Naive B cell (primary cell): ENCODE measurements at places on chromosomes 6 and 20.

DNA sequence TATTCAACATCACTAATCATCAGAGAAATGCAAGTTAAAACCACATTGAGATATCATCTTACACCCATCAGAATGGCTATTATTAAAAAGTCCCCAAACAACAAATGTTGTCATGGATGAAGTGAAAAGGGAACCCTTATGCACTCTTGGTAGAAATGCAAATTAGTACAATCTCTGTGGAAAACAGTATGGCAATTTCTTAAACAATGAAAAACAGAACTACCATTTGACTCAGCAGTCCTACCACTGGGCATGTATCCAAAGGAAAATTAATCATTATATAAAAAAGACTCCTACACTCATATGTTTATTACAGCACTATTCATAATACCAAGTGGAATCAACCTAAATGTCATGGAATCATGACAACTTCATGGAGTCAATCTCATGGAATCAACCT is 611.3 kb upstream of the GJE1 start:
- no peaks in the 10 kb centered on the region for H3K27me3 ChIP-seq
- H3K4me3 ChIP-seq = no peak overlapping the region
- H3K36me3 ChIP-seq = no peaks in the 10 kb centered on the region
- DNase-seq = no peak

GRCh38 chr6:21198032-21198640 is 395.4 kb upstream of the SOX4 start:
- no peak overlapping the region for H3K4me3 ChIP-seq
- peak overlapping the region; percentile 90 for H3K27ac ChIP-seq
- DNase-seq = no peak
- no peaks in the 10 kb centered on the region for H3K27me3 ChIP-seq

DNA sequence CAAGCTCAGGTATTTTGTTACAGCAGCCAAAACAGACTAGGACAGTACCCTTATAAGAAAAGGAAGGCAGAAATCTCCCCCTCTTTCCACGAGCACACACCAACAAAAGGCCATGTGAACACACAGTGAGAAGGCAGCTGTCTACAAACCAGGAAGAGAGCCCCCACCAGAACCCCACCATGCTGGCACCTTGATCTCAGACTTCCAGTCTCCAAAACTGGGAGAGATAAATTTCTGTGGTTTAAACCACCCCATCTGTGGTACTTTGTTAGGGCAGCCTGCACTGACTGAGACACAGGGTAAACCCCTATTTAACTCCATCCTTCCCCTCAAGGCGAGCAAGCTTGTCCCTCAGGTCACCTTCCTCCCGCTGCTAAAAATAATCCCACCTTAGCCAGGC is 475.8 kb upstream of the JARID2 start:
- no peaks in the 10 kb centered on the region for H3K36me3 ChIP-seq
- H3K27me3 ChIP-seq = no peaks in the 10 kb centered on the region
- peaks cover 27% of the 10 kb centered on the region for H3K4me1 ChIP-seq
- H3K27ac ChIP-seq = no peak overlapping the region
- no peak for DNase-seq

- no peak overlapping the region for H3K4me3 ChIP-seq
- H3K27me3 ChIP-seq = no peaks in the 10 kb centered on the region
- no peaks in the 10 kb centered on the region for H3K36me3 ChIP-seq
- H3K4me1 ChIP-seq = no peaks in the 10 kb centered on the region
- DNase-seq = no peak
- no peak overlapping the region for H3K27ac ChIP-seq
Observed at GRCh38 chr6:91075244-91075976, 488.5 kb upstream of the MAP3K7 start.

GRCh38 chr20:24868396-24868927 is 80.6 kb upstream of the CST7 start:
- no peak for DNase-seq
- H3K4me3 ChIP-seq = no peak overlapping the region
- no peaks in the 10 kb centered on the region for H3K36me3 ChIP-seq
- peaks cover 8% of the 10 kb centered on the region for H3K27me3 ChIP-seq

DNA sequence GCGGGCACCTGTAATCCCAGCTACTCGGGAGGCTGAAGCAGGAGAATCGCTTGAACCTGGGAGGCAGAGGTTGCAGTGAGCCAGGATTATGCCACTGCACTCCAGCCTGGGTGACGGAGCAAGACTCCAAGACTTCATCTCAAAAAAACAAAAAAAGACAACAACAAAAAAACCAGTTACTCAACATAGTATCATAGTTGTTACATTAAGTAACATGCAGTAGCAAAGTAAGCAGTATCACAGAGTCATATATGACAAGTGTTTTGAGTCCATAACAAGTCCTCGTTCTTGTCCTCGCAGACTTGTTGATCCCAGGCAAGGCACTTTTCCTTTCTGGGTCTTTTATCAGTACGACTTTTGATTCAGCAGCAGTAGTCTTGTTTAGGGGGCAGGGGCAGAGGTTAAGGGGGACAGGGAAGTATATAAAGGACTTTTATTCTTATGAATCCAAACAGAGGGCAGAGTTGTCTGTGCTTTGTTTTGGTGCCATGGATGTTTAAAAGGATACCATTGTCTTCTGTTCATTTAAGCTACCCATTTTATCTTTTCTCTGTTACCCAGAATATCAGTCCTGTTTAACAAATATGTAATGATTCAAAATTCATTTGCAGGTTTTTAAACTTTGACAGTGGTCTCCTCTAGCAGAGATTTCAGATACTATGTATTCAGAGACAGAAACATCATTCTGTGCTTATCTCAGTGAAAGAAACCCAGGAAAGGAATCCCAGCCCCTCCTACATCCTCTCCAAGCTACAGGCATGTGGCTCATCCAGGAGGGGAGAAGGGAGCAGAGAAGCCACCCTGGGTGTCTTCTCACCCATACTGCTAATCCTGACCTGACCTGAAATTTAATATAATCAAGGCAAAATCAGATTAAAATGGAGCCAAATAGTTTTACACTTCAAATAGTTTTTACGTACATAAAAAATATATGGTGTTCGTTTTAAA is 137.9 kb upstream of the EDN1 start:
- H3K27me3 ChIP-seq = no peaks in the 10 kb centered on the region
- peaks cover 8% of the 10 kb centered on the region for H3K36me3 ChIP-seq
- H3K27ac ChIP-seq = no peak overlapping the region

- H3K27me3 ChIP-seq = no peaks in the 10 kb centered on the region
- peaks cover 17% of the 10 kb centered on the region for H3K4me1 ChIP-seq
- DNase-seq = no peak
- no peak overlapping the region for H3K4me3 ChIP-seq
- H3K36me3 ChIP-seq = no peaks in the 10 kb centered on the region
Observed at GRCh38 chr6:144586986-144587385, 301.9 kb downstream of the UTRN start.

GRCh38 chr6:57252975-57253374 is 30.9 kb upstream of the RAB23 start:
- no peak overlapping the region for H3K4me3 ChIP-seq
- H3K4me1 ChIP-seq = no peaks in the 10 kb centered on the region
- H3K27me3 ChIP-seq = no peaks in the 10 kb centered on the region
- H3K36me3 ChIP-seq = no peaks in the 10 kb centered on the region
- no peak overlapping the region for H3K27ac ChIP-seq

- peaks cover 10% of the 10 kb centered on the region for H3K27me3 ChIP-seq
- H3K36me3 ChIP-seq = no peaks in the 10 kb centered on the region
- no peak overlapping the region for H3K4me3 ChIP-seq
- H3K4me1 ChIP-seq = no peaks in the 10 kb centered on the region
- no peak for DNase-seq
Observed at GRCh38 chr6:112037783-112038216, 16.1 kb upstream of the CCN6 start.

- H3K4me3 ChIP-seq = peak overlapping the region; percentile 73
Observed at GRCh38 chr6:108565893-108566292, 5.2 kb downstream of the FOXO3 start.

- H3K27me3 ChIP-seq = peaks cover 42% of the 10 kb centered on the region
- H3K36me3 ChIP-seq = no peaks in the 10 kb centered on the region
- H3K27ac ChIP-seq = no peak overlapping the region
- no peak overlapping the region for H3K4me3 ChIP-seq
- DNase-seq = no peak
- H3K4me1 ChIP-seq = peaks cover 9% of the 10 kb centered on the region
Observed at GRCh38 chr20:44182135-44182765, 4.7 kb downstream of the JPH2 start.

DNA sequence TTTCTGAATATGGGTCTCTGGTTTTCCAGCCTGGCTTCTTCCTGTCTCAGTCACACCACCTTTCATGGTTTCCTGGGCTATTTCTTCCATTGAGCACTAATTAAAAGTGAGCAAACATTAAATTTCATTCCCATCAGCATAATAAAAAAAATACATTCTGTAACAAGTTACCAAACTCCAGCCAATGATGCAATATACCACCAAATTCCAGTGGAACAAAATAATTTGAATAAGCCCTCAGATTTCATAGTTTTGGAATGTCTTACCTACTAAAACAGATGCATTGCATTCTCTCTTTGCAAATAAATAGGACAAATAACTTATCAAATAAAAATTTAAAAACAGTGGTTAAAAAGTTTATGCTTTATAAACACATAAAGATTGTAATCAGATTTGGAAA is 97.8 kb upstream of the PRDM1 start:
- peaks cover 55% of the 10 kb centered on the region for H3K27me3 ChIP-seq
- H3K36me3 ChIP-seq = no peaks in the 10 kb centered on the region
- H3K4me3 ChIP-seq = no peak overlapping the region
- DNase-seq = no peak

GRCh38 chr20:17014756-17015366 is 212.0 kb upstream of the PCSK2 start:
- DNase-seq = no peak
- H3K27me3 ChIP-seq = no peaks in the 10 kb centered on the region
- no peak overlapping the region for H3K4me3 ChIP-seq
- H3K36me3 ChIP-seq = no peaks in the 10 kb centered on the region

DNA sequence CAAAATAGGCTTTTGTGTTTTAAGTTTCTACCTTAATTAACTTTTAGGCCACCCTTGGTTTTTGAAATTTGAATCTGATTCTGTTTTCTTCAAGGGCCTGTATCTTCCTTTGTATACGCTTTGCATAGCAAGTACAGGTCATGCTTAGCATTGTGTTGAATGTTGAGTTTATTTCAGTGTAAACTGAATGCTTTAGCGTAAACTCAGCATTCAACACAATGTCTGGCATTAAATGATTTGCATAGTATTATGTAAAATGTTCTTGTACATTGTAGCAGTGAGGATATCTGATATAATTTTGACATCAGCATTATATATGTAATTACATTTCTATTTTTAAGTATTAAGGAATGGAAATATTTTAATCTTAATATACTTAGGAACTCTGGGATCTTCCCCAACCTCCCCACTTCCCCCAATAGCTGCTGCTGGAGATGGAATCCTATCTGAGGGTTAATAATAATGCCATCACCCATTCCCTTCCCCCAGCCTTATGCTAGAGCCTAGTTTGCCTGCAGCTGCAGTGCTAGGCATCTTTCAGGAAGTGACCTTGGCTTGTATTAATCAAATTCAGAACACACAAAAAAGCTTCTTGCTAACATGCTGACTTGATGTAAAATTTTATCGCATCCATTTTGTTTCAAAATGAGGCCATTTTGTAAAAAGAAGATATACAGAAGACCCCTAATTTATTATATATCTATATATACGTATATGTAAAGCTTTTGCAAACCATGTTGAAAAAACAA is 73.1 kb downstream of the NCOA3 start:
- H3K36me3 ChIP-seq = peaks cover 13% of the 10 kb centered on the region
- H3K27me3 ChIP-seq = no peaks in the 10 kb centered on the region
- H3K27ac ChIP-seq = peak overlapping the region; percentile 84
- no peak overlapping the region for H3K4me3 ChIP-seq

- no peaks in the 10 kb centered on the region for H3K27me3 ChIP-seq
- no peaks in the 10 kb centered on the region for H3K36me3 ChIP-seq
- no peak for DNase-seq
- H3K27ac ChIP-seq = no peak overlapping the region
- no peak overlapping the region for H3K4me3 ChIP-seq
- H3K4me1 ChIP-seq = no peaks in the 10 kb centered on the region
Observed at GRCh38 chr20:7248281-7249201, 481.1 kb downstream of the BMP2 start.

DNA sequence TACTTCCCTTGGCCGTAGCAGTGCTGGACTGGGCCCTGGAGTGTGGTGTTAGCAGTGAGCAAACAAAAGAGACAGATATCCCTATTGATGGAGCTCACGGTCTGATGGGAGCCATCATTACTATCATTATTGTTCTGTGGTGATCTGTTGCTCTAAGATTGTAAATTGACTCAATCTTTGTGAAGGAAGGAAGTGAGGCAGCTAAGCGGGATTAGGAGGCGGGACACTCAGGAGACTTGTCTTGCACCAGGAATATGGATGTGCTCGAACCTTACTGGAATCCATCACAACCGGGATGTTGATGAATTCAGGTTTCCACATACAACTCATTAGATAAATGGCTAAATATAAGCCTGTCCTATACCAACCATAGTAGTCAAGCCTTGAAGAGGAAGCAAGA is 25.5 kb upstream of the FAM50B start:
- DNase-seq = no peak
- no peaks in the 10 kb centered on the region for H3K4me1 ChIP-seq
- no peaks in the 10 kb centered on the region for H3K36me3 ChIP-seq
- H3K27me3 ChIP-seq = peaks cover 9% of the 10 kb centered on the region
- no peak overlapping the region for H3K27ac ChIP-seq
- no peak overlapping the region for H3K4me3 ChIP-seq

GRCh38 chr20:20664795-20665589 is 47.5 kb downstream of the RALGAPA2 start:
- no peak for DNase-seq
- peaks cover 42% of the 10 kb centered on the region for H3K4me1 ChIP-seq
- H3K27me3 ChIP-seq = no peaks in the 10 kb centered on the region
- no peak overlapping the region for H3K27ac ChIP-seq
- H3K4me3 ChIP-seq = no peak overlapping the region

- H3K36me3 ChIP-seq = no peaks in the 10 kb centered on the region
- no peak for DNase-seq
- peaks cover 13% of the 10 kb centered on the region for H3K27me3 ChIP-seq
- H3K4me3 ChIP-seq = no peak overlapping the region
- H3K27ac ChIP-seq = no peak overlapping the region
Observed at GRCh38 chr6:47710295-47710694, 11.9 kb downstream of the ADGRF4 start.

- H3K4me3 ChIP-seq = peak overlapping the region; percentile 87
- peak; percentile 86 for DNase-seq
- H3K4me1 ChIP-seq = peaks cover 90% of the 10 kb centered on the region
Observed at GRCh38 chr6:399785-400534, 8.4 kb downstream of the IRF4 start.

- no peaks in the 10 kb centered on the region for H3K27me3 ChIP-seq
- H3K36me3 ChIP-seq = no peaks in the 10 kb centered on the region
- no peak for DNase-seq
- H3K4me1 ChIP-seq = no peaks in the 10 kb centered on the region
- no peak overlapping the region for H3K27ac ChIP-seq
Observed at GRCh38 chr6:22399693-22400092, 102.9 kb upstream of the PRL start.

DNA sequence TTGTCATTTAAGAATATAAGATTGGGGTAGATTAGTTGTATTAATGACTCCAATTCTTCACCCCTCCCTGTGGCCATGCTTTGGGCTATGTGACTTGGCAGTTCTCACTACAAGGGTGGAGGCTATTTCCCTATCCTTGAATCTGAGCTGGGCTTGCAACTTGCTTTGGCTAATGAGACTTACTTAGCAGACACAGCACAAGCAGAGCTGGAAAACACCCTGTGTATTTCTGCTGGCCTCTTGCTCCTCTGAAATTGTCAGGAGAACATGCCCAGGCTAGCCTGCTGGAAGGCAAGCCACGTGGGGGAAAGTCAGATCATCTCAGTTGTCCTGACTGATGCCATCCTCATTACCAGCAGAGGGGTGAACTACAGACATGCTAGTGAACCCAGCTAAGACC is 126.5 kb upstream of the HDGFL1 start:
- no peaks in the 10 kb centered on the region for H3K4me1 ChIP-seq
- H3K4me3 ChIP-seq = no peak overlapping the region
- no peaks in the 10 kb centered on the region for H3K27me3 ChIP-seq
- DNase-seq = no peak
- H3K36me3 ChIP-seq = no peaks in the 10 kb centered on the region
